ENCODE measurements at places on chromosomes 12 and 14.

- DNase-seq: no peak
Measured at GRCh38 chr12:13176256-13176655, 20.3 kb upstream of the EMP1 start.

DNA sequence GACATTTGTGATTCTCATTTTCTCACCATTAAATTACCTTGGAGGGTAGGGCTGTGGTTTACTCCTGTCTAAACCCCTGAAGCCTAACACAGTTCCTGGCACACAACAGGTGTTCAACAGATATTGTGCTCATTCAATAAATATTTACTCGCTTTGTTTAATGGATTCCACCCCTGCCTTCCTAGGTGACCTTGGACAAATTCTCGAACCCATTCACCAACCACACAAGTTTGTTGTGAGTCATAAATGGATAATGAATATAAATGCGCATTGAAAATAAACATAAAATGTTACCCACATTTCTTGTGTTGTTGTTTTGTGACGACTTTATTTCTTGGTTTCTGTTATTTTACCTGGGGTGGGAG, 362 bp upstream of the TSFM start:
- DNase-seq: no peak

GRCh38 chr14:91350813-91351511, 66.7 kb downstream of the CCDC88C start:
- DNase-seq: no peak

DNA sequence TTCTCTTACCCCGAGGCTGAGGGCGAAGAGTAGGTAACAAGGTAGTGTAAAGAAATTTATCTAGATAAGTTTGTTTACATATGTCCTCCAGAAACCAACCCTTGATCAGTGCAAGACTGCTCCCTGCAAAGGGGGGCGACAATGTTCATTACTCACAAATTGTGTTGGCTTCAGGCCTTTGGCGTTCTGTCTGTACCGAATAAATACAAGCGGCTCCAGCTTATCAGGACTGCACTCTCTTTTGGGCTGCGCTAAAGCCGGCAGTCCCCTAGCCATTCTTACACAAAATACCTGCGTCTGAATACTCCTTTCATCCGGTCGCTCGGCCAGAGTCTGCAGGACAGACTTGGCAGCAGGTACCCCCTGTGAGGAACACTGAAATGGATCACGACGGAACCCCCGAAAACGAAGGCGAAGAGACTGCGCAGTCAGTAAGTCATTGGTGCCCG, 116.4 kb downstream of the PPHLN1 start:
- DNase-seq: no peak

GRCh38 chr14:25350802-25351201, 300.9 kb upstream of the STXBP6 start:
- no peak for DNase-seq

GRCh38 chr12:49344486-49345050, 2.1 kb upstream of the DNAJC22 start:
- no peak for DNase-seq

GRCh38 chr12:7948589-7949260, 12.7 kb upstream of the SLC2A3 start:
- no peak for DNase-seq
